ENCODE measurements at places on chromosomes 6 and 20. TPM values are rescaled to one million over a fixed set of nuclear protein-coding genes. Genes with fewer than 3 reads are reported as not detected.
A peak's percentile ranks its signal among the peaks of the same experiment; 100 is the strongest.

- no peak overlapping the region for H3K4me3 ChIP-seq
- H3K36me3 ChIP-seq: no peaks in the 10 kb centered on the region
- no peak for DNase-seq
- H3K27ac ChIP-seq: no peak overlapping the region
Observed at GRCh38 chr6:162653808-162654207, 73.8 kb downstream of the PRKN start.

DNA sequence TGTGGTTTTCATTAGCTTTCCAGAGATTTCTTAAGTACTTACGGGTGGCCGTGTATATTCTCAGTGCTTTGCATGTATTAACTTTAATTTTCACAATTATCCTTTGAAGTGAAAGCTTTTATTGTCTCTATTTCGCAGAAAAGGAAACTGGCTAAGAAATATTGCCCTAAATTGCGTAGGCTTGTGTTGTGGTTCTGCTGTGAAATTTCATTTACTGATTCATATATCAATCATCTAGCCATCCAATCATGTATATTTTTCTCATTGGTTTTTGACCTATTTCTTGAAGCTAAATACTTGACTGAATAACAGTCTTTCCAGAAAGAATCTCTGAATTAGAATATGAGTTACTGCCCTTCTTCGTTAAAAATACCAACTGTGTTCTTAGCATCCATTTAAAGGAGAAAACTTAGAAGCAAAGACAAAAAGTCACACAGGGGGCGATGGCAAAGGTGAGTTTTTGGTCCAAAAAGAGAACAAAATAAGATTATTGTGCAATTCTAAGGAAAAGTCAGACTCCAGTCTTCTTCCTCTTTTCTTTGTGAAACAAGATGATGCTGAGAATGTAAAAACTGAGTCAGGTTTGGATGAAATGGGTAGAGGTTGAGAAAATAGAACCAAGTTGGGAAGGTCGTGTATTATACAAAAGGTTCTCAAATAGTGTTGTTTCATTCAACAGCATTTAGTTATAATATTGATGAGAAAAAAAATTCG is 1.4 kb downstream of the CYB5R4 start:
- H3K27me3 ChIP-seq: no peaks in the 10 kb centered on the region
- H3K4me3 ChIP-seq: no peak overlapping the region
- no peak for DNase-seq
- no peaks in the 10 kb centered on the region for H3K36me3 ChIP-seq
- no peak overlapping the region for H3K27ac ChIP-seq
- H3K4me1 ChIP-seq: peaks cover 7% of the 10 kb centered on the region

GRCh38 chr6:134361011-134361410 is 43.1 kb upstream of the SGK1 start:
- H3K4me1 ChIP-seq: no peaks in the 10 kb centered on the region
- no peak overlapping the region for H3K27ac ChIP-seq
- no peaks in the 10 kb centered on the region for H3K36me3 ChIP-seq
- no peak overlapping the region for H3K4me3 ChIP-seq

- H3K27ac ChIP-seq: peak overlapping the region; percentile 62
- H3K4me3 ChIP-seq: no peak overlapping the region
- H3K36me3 ChIP-seq: no peaks in the 10 kb centered on the region
- peaks cover 15% of the 10 kb centered on the region for H3K4me1 ChIP-seq
Observed at GRCh38 chr6:109239651-109240321, 142.5 kb downstream of the CD164 start.

GRCh38 chr6:108616973-108617372 is 56.3 kb downstream of the FOXO3 start:
- no peak overlapping the region for H3K4me3 ChIP-seq
- H3K27ac ChIP-seq: no peak overlapping the region
- no peaks in the 10 kb centered on the region for H3K36me3 ChIP-seq
- H3K4me1 ChIP-seq: peaks cover 44% of the 10 kb centered on the region
- no peak for DNase-seq

- H3K27me3 ChIP-seq: no peaks in the 10 kb centered on the region
- no peaks in the 10 kb centered on the region for H3K36me3 ChIP-seq
- peak overlapping the region; percentile 91 for H3K27ac ChIP-seq
- peaks cover 20% of the 10 kb centered on the region for H3K4me1 ChIP-seq
- DNase-seq: peak; percentile 86
Observed at GRCh38 chr6:33297956-33298772, 578 bp downstream of the RGL2 start.

DNA sequence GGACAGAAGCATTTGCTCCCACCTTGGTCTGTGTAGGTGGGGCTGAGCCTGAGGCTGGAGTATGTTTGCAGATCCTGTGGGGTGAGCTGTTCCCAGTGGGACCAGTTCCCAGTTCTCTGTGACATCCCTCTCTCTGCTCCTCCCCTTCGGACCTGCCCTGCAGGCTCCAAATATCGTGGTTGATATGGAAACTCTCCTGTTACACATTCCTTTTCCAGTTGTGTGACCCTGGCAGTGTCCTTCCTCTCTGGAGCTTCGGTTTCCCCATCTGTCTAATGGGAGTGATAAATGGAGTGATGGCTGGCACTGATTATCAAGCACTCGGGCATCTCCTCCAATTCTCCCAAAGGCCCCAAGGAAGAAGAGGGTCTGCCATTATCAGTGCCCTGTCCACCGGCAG is 15.7 kb upstream of the TGM2 start:
- H3K27ac ChIP-seq: no peak overlapping the region
- no peaks in the 10 kb centered on the region for H3K27me3 ChIP-seq
- H3K36me3 ChIP-seq: no peaks in the 10 kb centered on the region
- no peak for DNase-seq

DNA sequence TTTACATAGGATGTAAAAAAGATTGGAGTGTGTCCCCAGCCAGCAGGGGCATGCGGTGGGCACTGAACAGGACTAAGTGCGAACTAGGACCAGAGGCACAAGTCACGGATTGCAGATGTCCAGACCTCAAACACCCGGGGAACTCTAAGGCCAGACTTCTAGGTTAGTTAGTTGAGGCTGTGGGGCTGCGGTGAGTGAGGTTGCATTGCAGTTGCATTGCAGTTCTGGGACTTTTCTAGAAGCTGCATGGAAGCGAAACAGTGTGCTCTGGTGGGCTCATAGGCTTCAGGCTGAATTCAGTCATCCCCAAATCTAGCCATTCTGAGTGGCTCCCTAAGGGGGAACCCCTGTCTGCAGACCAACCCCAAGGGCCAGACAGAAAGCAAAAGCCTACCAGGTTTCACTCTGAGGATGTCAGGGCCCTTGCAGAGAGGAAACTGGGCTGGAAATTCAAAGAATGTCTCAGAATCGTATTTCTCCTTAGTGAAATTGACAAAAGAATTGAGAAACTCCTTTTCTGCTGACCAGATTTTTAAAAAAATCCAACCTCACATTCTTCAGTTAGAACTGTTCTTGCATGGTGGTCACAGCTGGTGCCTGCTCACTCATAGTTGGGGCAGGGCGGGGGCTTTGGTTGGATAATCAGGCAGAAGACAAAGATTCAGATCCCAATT is 182.8 kb downstream of the ZDHHC14 start:
- no peaks in the 10 kb centered on the region for H3K27me3 ChIP-seq
- H3K4me3 ChIP-seq: no peak overlapping the region
- H3K36me3 ChIP-seq: no peaks in the 10 kb centered on the region
- no peaks in the 10 kb centered on the region for H3K4me1 ChIP-seq

- no peak overlapping the region for H3K27ac ChIP-seq
- no peaks in the 10 kb centered on the region for H3K36me3 ChIP-seq
- peaks cover 5% of the 10 kb centered on the region for H3K4me1 ChIP-seq
- no peak overlapping the region for H3K4me3 ChIP-seq
- H3K27me3 ChIP-seq: no peaks in the 10 kb centered on the region
Observed at GRCh38 chr20:39268491-39268951, 306.4 kb downstream of the DHX35 start.

DNA sequence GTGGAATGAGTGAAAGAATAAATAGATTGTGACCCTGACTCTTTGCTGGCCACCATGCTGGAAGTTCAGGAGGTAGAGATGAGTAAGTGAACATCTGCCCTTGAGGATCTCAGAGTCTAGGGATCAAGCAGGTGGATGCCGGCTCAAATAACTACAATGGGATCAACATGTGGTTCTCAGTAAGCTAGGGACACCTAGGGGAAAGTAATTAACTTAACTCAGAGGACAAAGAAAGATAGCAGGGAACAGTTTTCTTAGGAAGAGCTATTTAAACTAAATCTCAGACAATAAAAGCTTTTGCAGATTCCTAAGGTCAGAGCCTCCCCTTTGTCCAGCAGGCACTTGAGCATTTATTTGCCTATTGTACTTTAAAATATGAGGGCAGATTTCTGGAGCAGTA is 29.1 kb downstream of the SLC13A3 start:
- H3K27me3 ChIP-seq: no peaks in the 10 kb centered on the region
- no peaks in the 10 kb centered on the region for H3K4me1 ChIP-seq
- no peak overlapping the region for H3K27ac ChIP-seq
- no peak overlapping the region for H3K4me3 ChIP-seq

- H3K27me3 ChIP-seq: no peaks in the 10 kb centered on the region
- no peak overlapping the region for H3K27ac ChIP-seq
- DNase-seq: no peak
- H3K36me3 ChIP-seq: no peaks in the 10 kb centered on the region
Observed at GRCh38 chr6:151497905-151498304, 4.1 kb downstream of the CCDC170 start.

DNA sequence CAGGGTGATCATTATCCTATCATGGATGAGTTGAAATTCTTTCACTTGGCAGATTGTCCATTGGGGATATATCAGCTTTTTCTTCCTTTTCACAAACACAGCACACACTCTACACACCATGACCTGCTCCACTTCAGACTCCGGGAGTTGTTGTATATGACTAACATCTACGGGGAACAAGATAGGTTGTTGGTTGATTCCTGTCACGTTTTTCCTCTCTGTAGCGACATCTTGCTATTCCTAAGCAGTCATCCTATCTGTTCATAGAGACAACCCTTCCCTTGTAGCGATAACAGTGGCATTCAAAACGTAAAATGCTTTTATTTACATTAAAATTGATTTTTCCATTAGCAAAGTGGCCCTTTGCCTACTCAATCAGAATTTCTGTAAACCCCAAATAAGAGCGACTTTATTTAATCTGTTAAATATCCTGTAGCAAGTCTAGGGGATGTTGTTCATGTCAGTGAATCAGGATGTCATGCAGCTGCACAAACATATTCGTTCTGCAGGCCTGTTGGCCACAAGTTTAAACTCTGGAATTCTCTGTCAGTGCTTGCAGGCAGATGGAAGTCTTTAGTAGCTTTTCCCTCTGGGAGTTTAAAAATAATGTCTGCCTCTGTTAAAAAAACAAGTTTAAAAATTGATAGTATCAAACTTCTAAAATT is 23.1 kb downstream of the PHACTR2 start:
- H3K4me3 ChIP-seq: no peak overlapping the region
- H3K27ac ChIP-seq: peak overlapping the region; percentile 2
- no peak for DNase-seq
- H3K27me3 ChIP-seq: no peaks in the 10 kb centered on the region
- no peaks in the 10 kb centered on the region for H3K36me3 ChIP-seq

DNA sequence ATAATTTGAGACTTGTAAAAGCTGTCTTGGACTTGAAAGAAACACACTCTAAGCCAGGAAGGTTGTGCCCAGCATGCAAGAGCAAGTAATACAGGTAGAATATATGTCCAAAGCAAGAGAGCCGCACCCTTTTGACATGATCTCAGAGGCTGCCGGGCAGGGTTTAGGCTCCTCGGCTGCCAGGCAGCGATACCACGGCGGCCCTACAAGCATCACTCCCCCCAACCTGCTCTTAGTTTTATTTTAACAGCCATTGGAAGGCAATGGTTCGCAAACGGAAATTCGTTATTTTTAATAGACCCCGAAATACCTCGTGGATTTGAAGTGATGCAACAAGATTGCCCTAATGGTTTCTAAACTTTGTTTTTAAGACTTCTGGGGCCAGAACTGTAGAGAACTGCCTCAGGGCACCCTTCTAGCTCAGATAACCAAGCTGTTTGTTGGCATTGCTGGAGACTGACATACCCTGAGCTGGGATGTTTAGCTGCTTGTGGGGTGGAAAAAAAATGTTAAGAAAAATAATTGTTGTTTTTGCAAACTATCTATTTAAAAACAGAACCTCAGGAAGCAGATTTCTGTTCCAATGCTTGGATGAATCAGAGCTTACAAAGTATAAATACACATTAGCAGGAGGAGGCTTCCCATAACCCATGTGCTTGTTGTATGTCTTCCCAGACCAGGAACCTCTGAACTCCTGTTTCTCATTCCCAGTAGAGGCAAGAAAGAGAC is 39.0 kb downstream of the JAG1 start:
- no peak overlapping the region for H3K4me3 ChIP-seq
- no peaks in the 10 kb centered on the region for H3K36me3 ChIP-seq
- H3K4me1 ChIP-seq: peaks cover 12% of the 10 kb centered on the region

DNA sequence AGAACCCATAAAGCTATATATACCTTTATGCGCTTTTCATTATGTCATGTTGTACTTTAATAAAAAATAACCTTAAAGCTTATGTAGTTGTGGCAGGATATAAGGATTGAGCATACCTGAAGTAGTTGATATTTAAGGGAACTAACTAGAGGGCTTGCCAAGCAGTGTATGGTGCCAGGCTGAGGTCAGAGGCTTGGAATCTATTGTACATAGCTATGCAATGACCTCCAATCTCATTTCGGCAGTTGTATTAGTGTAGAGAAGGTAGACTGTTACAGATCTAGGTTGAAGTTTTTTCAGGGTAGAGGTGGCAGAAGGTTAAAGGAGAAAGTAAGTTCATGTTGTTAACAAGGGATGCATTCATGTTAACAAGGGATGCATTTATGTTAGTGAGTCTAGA is 397.7 kb upstream of the HS3ST5 start:
- no peaks in the 10 kb centered on the region for H3K36me3 ChIP-seq
- no peak overlapping the region for H3K4me3 ChIP-seq
- H3K27me3 ChIP-seq: no peaks in the 10 kb centered on the region
- DNase-seq: no peak
- no peak overlapping the region for H3K27ac ChIP-seq

PHIP gene
- 43.5 TPM for total RNA-seq

PRDM13 gene
- 1.0 TPM for total RNA-seq

HLA-DMA gene
- total RNA-seq: 10.1 TPM

C20orf202 gene
- total RNA-seq: 1.7 TPM

OR2H2 gene
- total RNA-seq: 0.63 TPM

PRPH2 gene
- total RNA-seq: 6.6 TPM

BFSP1 gene
- 11.3 TPM for total RNA-seq

KCNK5 gene
- total RNA-seq: 1.6 TPM
